ENCODE measurements at places on chromosomes 1 and 21.

GRCh38 chr1:23524716-23525401, 6.2 kb downstream of the E2F2 start:
- no peak for DNase-seq

GRCh38 chr1:117611894-117612483, 6.1 kb downstream of the TENT5C start:
- DNase-seq = no peak

DNA sequence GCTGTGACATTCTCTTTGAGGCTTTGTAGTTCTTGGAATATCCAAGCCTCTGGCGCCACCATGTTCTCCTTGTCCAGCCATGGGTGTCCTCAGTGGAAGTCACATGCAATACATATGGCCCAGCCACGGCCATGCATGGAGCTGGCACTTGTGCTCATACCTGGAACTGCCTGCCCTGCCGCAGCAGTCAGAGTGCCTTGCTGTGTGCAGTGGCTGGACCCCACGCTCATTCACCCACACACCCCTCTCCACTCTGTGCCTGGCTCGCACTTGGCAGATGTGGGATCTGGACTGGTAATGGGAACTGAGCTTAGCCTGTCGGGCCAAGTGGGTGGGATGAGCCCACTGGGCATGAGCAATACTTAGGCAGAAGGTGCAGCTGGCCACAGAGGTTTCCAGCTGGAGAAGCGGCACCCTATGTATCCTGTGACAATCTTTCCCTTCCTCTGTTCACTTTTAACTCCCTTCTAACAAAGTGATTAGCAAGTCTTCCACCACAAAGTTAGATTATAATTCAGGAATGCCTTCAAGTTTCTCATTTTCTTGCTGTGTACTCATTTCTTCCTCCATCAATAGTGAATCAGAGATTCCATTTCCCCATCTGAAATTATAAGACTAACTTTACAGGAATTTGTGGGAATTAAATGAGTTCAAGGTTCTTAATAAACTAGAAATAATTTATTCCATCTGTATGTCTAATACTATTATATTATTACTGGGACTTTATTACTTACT, 351.6 kb upstream of the NCAM2 start:
- DNase-seq = no peak

DNA sequence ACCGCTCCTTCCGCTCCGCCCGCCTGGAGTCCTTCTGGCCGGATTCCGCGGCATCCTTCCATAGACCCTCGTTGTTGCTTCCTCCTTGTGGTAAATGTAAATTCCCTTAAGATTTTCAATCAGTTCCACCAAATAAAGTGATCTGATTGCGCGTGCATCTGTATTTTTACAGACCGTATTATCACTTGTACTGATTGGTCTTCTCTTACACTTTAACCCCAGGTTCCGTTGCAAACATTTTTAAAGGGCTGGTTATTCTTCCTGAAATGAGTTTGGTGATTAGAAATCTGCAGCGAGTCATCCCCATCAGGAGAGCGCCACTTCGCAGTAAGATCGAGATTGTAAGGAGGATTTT, 483 bp downstream of the YBEY start:
- DNase-seq = no peak

GRCh38 chr1:229843627-229844238, 217.7 kb downstream of the URB2 start:
- DNase-seq = no peak

DNA sequence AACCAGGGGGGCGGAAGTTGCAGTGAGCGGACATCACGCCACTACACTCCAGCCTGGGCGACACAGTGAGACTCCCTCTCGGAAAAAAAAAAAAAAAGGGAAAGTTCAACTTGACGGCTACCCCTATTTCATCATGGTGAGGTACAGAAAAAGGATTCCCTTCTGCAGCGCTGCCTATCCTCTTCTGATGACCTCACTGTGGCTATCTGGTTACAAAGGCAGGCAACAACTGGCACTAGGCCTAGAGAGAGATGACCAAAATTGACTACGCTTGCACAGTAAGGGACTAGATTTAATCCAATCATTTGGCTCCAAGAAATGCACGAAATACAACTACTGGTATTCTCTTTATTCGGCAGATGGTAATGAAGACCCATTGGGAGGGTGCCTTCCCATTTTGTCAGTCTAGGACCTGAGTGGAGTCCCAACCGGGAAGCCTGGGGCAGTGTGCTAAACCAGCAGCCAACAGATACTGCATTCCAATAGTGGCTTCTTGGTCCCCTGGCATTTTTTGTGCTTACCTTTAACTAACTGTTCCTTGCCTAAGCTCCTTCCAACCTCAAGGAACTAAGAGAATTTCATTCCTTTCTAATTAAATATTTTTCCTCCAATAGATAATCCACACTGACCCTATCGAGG, 36.6 kb downstream of the ITPKB start:
- DNase-seq = no peak

DNA sequence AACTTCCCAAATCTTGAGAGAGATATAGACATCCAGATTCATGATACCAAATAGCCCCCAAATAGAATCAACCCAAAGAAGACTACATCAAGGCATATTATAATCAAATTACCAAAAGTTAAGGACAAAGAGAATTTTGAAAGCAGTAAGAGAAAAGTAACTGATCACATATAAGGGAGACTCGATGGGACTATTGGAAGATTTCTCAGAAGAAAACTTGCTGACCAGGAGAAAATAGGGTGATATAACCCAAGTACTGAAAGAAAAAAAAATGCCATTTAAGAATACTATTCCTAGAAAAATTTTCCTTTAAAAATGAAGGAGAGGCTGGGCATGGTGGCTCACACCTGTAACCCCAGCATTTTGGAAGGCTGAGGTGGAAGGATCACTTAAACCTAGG, 30.5 kb upstream of the WNT2B start:
- no peak for DNase-seq

DNA sequence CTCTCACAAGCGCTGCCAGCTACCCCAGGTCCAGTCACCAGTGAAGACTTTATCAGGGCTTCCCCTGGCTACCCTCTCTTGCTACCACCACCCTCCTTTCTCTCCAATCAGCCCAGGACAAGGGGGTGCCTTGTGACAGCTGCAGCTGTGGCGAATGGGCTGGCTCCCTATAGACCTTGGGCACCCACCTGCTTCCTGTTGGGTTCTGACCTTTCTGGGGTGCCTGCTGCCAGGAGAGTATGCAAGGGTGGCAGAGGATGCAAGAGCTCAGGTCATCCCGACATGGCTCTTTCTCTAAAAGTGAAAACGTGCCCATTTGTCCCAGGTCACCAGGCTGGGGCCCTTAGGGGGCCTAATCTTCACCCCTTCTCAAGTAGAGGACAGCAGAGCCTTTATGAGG, 6.6 kb downstream of the KLHDC8A start:
- no peak for DNase-seq

DNA sequence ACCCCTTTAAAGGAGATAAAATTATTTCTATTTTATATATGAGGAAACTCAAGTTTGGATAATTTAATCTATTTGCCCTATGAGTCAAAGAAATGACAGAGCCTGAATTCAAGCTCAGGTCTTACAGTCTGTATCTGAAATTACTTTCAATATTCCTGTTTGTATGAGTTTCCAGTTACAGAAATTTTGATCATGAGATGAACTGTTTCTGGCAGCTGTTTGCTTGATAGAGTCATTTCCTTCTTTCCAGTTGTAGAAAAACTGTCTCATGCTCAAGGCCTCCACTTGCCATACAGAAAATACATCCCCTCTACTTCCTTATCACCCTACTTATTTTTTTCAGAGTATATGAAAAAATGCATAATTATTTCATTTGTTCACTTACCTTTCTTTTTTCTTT, 87.6 kb downstream of the PTPRC start:
- DNase-seq = no peak

GRCh38 chr1:9909234-9910046, 629 bp downstream of the CTNNBIP1 start:
- DNase-seq = no peak

- DNase-seq = no peak
Measured at GRCh38 chr1:223811634-223812101, 34.1 kb downstream of the TP53BP2 start.

GRCh38 chr1:153336650-153337049, 12.0 kb downstream of the PGLYRP4 start:
- DNase-seq = no peak

- DNase-seq = no peak
Measured at GRCh38 chr1:29117381-29117780, 6.3 kb downstream of the TMEM200B start.

All from GM12864 (cell line).